ENCODE measurements at places on chromosomes 2 and 18. TPM values are rescaled to one million over a fixed set of nuclear protein-coding genes. Genes with fewer than 3 reads are reported as not detected.

The TACR1 gene
- total RNA-seq = not detected

The SP140 gene
- not detected for total RNA-seq

The DYNAP gene
- not detected for total RNA-seq

The MYO5B gene
- 13.4 TPM for total RNA-seq

The TAF4B gene
- total RNA-seq = 0.09 TPM

The RASGRP3 gene
- total RNA-seq = 4.2 TPM

The TAF1B gene
- total RNA-seq = 8.1 TPM

The FEZ2 gene
- total RNA-seq = 11.1 TPM

The INPP4A gene
- 8.2 TPM for total RNA-seq

The IL18R1 gene
- 5.8 TPM for total RNA-seq

The CRYGD gene
- not detected for total RNA-seq

The MAP4K4 gene
- 36.5 TPM for total RNA-seq

The MPPE1 gene
- total RNA-seq = 40.9 TPM

The ZC3H8 gene
- 3.4 TPM for total RNA-seq

The PRKAG3 gene
- total RNA-seq = not detected

The APOB gene
- total RNA-seq = 2,688 TPM

The CHRND gene
- total RNA-seq = not detected

The KIAA2012 gene
- total RNA-seq = 0.50 TPM

The MAPK4 gene
- total RNA-seq = 8.3 TPM

The ERCC3 gene
- total RNA-seq = 16.1 TPM

The FAM161A gene
- 1.0 TPM for total RNA-seq

The CRYGC gene
- total RNA-seq = not detected

The SRD5A2 gene
- total RNA-seq = 5.3 TPM

The PDE11A gene
- total RNA-seq = 4.2 TPM

The TRAPPC8 gene
- total RNA-seq = 35.3 TPM

The DLX1 gene
- not detected for total RNA-seq

The M1AP gene
- total RNA-seq = not detected
